ENCODE measurements at places on chromosomes 16 and 17.

- no peak for DNase-seq
Measured at GRCh38 chr17:21019976-21020586, 22.7 kb downstream of the USP22 start.

GRCh38 chr17:75182319-75182568 lies 515 bp downstream of the SUMO2 start:
- DNase-seq: no peak

DNA sequence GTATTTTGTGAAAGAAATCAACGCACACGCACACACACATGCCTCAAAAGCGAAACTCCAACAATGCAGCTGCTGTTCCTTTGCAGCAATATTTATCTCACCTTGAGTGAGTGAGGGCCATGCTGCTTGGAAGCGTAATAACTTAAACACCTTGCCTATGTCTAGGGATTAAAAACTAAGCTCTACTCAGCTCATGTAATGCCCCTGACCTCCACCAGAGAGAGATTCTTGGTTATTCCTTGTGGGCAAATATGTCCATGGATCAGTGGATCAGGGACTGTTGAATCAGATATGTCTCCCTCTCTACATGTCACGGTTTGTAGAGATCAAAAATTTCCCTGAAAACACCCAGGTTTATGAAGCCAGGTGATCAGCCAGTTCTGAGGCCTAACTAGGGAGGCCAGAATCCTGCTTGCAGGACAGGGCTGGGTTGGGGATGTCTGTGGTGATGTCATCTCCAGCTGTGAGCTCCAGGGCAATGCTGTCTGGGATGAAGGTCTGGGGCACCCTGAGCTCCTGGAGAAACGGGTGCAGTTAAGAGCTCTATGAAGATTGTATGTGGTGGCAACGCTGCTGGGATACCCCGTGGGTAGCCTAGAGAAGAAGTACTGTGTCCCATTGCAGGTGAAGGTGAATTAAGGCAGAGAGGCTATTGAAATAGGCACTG lies 149.4 kb downstream of the KCNJ12 start:
- no peak for DNase-seq

DNA sequence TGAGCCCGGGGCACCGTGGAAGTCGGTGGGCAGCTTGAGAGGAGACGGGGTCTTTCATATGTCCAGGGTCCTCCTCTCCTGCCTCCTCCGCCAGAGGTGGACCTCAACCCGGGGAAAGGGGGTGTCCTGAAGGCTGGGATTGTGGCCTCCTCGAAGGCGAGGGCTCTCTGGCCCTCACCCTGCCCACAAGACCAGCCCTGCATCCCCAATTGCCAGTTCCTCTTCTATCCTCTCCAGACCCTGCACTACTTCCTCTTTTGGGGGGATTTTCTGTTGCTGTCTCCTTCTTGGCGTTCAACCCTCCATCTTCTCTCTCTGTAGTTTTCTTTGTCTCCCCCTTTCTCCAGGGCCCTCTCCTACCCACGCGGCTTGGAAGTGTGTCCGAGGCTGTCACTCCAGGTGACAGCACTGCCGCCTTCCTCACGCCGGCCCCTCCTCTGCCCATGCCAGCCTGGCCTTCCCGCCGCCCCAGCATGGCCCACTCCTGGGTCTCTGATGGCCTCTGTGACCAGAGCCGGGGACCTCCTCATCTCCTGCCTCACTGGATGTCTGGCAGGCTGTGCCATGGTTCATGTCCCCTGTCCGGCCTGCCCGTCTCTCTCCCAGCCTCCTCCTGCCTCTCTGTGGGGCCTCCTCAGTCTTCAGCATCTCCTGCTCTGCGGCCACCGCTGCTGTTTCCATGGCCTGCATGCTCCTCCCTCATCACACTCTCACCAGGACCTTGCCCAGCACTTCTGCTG lies 2.4 kb upstream of the ITGAX start:
- no peak for DNase-seq

DNA sequence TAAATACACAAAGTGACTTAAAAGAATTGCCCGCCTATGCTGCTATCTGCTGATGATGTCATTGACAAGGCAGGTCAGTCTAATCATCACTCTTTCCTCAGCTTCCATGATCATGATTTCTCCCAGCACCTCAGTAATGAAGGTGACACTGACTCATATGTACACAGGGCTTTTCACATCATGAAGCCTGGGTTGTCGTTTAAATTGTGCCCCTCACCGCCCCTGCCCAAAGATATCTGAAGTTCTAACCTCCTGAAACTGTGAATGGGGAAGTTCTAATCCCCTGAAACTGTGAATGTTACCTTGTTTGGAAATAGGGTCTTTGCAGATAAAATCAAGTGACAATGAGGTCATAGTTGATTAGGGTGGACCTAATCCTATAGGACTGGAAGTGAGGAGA lies 17.4 kb upstream of the GPRC5C start:
- DNase-seq: no peak

DNA sequence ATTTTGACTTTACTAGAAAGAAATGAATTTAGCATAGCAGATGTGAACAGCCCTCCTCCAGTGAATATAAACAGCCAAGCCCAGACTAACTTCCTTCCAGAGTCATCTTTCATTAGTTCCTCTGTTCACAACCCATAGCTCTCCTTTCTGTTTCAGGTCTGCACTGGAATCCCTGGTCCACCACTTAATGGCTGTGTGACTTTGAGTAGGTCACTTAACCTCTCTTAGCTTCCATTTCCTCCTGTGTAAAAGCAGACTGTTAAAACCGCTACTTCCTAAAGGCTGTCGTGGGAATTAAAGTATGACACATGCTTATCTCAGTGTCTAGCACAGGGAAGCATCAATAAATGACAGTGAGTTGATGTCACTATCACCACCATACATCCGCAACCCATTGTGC lies 7.5 kb downstream of the SLC6A4 start:
- no peak for DNase-seq

DNA sequence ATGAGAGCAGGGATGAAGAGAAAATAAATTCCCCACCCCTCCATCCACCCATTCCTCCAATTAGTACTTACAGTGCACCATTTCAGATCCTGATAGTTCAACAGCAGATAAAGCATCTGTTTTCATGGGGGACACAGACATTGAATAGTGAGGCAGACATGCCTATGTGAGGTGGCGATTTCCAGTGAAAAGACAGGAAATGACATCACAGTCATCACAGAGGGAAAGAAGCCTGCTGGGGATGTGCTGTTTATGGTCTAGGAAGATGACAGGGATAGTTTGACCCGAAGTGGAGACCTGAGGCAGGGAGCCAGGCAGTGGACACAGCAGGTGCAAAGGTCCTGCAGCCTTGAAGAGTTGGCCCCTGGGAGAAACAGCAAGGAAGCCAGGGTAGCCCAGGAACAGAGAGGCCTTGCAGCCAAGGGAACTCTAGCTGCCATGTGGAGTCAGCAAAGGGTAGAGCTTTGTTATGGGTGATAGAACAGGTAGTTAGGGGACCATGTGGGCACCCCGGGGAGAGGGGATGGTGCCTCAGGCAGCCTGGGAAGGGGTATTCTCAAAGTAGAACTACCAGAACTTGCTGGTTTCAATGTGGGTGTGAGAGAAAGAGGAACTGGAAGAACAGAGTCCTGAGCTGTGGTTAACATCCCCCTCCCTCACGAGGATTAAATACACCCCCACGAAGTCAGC lies 256.6 kb downstream of the CPPED1 start:
- DNase-seq: no peak

DNA sequence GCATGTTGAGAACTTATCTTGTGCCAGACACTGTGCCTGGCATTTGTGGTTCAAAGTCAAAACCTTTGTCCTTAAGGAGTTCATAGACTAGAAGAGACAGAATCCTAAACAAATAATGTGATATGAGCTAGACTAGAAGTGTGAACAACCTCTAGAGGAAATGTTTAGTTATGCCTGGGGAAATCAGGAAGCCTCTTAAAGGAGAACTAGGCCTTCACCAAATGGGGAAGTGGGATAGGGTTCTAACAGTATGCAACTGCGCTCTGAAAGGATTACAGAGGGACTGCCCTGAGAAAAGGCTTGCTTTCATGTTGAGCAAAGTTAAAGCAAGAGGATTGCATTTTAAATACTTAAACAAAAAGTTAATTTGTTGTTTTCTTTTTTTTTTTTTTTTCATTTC lies 4.9 kb downstream of the RUNDC1 start:
- no peak for DNase-seq

DNA sequence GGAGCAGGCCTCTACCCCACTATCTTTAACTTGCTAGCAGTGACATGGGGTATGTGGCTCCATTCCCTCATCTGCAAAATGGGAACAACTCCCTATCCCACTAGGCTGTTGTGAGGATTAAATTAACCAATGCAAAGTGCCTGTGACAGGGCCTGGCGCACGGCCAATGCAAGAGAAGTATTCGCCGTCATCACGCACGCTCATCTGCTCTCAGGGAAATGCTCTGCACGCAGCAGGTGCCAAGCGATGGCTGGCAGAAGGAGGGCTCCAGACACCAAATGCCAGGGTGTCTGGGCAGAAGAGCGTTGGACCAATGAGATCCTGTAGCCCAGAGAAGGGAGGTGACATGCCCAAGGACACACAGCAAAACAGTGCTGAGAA lies 17.3 kb downstream of the FAM83G start:
- DNase-seq: no peak

DNA sequence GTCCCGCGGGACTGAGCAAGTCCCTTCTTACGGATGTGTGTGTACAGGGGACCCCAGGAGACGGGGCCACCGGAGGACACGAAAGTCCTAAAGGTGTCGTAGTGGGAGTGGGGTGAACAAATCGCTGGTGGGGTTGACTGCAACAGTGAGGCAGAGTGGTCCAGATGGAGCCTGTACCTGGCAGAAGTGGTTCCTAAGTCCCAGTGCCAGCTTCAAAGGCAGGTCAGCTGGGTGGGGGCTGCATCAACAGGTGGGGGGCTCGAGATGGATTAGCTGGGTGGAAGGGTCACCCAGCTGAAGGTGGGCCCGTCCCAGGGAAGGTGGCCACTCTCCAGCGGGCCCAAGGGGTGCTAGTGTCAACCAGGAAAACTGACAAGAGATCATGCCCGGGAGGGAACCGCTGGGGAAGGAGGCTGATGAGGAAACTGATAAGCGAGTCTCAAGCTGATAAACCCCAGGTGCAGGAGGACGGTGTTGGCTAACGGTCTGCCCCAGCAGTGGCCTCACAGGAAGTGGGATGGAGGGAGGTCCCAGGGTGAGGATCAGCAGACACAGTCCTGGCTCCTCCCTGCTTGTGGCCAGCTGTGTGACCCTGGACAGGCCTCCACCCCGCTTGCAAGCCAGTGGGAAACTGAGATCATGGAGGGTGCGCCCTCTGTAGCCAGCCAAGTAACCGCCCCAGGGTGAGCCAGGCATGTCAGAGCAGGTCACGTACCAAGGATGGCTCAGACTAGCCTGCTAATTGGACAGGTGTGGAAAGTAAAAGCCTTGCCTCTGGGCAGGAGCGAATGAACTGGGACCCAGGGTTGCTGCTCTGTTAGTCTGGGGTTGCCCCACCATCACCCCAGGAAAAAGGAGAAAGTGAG lies 1.0 kb downstream of the ORAI3 start:
- no peak for DNase-seq

DNA sequence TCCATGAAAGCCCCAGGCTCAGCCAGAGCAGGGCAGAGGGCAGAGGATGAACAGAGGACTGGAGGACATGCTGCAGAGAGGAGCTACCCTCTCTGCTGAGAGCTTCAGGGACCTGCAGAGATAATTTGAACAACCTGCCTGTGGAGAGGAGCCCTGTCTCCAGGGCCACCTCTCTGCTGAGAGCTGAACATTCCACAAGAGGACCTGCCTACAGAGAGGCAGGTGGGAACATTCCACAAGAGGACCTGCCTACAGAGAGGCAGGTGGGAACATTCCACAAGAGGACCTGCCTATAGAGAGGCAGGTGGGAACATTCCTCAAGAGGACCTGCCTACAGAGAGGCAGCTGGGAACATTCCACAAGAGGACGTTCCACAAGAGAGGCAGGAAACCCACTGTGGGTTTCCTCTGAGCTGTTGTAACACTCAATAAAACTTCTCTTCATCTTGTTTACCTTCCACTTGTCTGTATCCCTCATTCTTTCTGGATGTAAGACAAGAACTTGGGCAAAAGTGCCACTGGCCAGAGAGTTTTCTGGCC lies 551.9 kb upstream of the CA10 start:
- DNase-seq: peak; percentile 4

DNA sequence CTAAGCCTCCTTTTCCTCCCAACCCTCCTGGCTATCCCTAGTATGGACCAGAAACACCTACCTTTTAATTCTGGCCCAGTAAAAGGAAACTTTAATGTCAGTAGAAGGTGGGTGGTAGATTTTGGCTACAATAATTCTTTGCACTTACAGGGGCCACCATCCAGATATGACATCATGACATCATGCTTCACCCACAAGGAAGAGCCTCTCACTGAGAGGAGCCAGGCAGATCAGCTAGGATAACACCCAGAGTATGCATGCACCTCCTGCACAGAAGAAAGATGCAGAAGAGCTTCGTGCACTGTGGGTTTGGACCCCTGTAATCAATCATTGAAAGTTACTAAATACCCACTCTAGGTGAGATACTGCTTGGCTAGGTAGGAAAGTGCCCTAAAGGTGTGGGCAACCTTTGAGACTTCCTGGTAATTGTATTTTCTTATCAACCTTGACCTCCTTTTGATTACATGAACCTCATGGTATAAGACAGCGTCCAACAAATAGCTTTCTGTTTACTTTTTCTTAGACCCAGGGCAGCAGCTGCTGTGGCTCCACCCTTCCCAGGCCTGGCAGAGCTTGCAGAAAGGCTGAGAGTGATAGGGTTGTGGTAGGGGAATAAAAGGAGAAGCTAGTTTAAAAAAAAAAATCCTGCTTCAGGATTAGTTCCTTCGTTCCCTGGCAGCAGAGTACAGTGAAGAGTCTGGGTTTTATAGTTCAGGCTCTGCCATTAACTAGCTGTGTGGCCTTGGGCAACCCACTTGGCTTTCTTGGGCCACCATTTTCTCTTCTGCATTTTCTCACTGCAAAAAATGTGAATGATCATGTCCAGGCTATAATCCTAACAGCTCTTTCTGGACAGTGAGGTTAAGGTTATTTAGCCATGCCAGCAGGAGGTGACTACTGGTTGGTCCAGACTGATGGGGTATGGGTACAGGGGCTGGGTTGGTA lies 6.2 kb downstream of the MAP3K14 start:
- DNase-seq: no peak

DNA sequence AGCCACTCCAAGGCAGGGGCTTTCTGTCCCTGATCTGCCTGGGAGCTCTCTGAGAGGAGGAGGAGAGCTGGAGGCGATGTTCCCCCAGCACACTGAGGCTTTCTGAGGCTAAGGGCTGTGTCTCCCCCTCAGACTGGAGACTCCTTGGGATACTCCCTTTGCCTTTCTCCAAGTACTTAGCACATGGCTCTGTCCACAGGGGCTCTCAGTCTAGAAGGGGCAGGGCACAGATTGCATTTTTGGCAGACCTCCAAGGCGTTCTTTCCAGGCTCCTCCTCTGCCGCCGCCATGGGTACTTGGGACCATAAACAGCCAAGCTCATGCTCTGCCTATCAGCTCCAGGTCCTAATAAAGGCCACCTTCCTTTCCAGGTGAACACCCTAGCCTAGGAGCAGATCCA lies 1.8 kb upstream of the GIP start:
- DNase-seq: no peak

GRCh38 chr16:7577588-7577987 lies 244.9 kb downstream of the RBFOX1 start:
- no peak for DNase-seq

- DNase-seq: no peak
Measured at GRCh38 chr16:2846511-2847310, 11.3 kb downstream of the PRSS22 start.

Data from cortex of kidney (tissue), 1 donor.